Cerebellar nuclear complex (tissue), 1 donor: ENCODE measurements at places on chromosomes 2 and 18.

GRCh38 chr18:56823986-56824565 lies 172.9 kb downstream of the WDR7 start:
- no peak for DNase-seq

- no peak for DNase-seq
These were observed 2.8 kb downstream of the SERPINB12 start for GRCh38 chr18:63545000-63545399.

GRCh38 chr2:105220604-105221003 lies 20.9 kb upstream of the GPR45 start:
- no peak for DNase-seq

- DNase-seq, result peak; percentile 50
These were observed 100.7 kb upstream of the MCFD2 start for GRCh38 chr2:47016172-47016913.

DNA sequence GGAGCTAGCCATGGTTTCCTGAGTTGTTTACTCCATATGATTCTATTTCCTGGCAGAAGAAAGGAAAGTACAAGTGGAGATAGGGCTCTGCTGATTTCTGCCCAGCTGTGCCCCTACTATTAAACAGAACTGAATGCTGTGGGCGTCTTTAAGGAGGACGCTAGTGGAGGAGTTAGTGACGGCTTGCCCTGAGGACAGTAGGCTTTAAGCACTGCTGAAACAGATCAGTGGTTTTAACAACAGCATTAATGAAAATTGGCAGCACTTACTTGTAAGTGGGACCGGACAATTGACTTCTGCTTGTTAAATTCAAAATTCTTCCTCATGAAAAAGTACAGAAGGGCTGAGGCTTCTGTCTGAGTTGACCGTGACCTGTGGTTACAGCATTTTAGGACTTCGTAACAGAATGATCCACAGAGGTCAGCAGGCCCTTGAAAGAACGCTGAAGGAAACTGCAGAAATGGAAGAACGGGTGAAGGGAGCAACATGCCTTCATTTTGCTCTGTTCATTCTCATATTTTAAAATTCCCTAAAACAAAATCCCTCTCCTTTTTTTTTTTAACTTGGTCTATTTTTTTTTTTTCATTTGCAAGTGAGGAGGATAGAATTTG lies 80.6 kb upstream of the CCDC195 start:
- no peak for DNase-seq

DNA sequence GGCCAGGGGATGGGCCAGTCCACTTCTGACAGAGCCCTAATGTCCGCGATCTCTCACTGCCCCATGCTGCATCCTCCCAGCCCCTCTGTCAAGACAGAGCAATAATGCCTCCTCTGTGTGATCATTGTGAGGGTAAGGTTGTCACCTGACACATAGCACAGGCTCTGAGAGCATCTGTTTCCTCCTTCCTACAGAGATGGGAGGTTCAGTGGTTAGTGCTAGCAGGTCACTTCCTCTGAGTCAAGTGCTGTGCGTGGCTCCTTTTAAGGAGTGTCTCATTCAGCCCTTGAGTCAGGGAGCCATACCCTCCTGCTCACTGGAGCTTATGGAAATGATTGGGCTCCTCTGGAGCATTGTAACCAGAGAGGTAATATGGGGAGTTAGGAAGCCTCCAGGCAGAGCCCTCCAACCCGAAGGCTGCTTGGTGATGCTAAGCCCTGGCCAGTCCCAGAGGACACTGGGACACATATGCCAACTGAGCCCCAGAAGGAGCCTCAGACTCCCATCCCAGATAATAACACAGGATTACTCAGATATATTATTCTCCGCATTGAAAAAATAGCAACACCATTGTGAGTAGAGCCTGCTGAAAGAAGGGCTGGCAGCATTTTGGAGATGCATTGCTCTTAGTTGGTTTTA lies 189.0 kb downstream of the GALNT1 start:
- DNase-seq, result no peak

DNA sequence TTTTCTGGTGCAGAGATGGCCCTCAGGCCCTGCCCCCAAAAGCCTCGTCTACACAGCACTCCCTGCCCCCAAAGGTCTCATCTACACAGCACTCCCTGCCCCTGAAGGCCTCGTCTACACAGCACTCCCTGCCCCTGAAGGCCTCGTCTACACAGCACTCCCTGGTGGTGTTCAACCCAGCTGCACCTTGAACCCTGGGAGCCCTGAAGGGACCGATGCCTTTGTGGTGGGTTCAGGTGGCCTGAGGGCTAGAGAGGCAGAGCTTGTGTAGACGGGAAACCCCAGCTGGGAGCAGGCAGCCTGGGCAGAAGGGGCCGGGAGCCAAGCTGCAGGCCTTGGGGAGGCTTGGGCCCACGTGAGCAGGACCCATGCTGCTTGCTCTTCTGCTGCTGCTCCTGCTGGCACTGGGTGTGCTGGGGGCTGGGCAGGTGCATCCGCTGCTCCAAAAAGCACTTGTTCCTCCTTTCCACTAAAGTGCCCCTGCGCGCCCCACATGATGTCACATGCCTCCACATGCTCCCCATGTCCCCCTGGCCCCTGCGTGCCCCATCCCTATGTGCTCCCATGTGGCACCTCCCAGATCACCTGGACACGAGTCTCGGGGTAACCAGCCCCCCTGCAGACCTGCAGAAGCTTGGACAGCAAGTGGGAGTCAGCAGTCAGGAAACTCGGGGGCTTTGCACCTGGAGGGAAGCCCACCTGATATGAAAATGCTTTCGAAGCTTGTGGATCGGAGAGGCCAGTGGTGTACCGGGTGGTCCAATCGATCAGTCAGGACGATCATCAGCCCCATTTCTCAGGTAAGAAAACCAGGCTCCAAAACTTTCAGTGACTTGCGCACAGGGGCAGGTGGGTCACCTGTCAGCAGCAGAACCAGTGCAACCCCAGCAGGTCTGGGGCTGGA lies 94.9 kb upstream of the CTDP1 start:
- DNase-seq, result no peak

DNA sequence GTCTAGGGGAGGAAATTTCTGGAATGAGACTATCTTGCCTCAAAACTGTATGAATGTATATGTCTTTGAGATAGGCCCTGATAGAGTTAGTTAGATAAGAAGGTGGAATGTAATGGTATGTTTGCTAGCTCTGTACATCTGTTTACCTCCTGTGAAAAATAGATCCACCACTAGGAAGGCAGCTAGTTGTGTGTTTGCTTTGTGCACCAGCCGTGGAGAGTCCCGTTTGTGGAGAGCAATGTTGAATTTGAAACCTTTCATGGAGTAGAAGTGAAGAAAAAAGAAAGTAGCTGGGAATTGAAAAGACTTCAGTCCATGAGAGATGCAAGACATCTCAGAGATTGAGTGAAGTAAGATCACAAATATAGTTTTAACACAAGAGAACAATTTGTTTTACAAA lies 25.4 kb downstream of the ASXL3 start:
- no peak for DNase-seq

DNA sequence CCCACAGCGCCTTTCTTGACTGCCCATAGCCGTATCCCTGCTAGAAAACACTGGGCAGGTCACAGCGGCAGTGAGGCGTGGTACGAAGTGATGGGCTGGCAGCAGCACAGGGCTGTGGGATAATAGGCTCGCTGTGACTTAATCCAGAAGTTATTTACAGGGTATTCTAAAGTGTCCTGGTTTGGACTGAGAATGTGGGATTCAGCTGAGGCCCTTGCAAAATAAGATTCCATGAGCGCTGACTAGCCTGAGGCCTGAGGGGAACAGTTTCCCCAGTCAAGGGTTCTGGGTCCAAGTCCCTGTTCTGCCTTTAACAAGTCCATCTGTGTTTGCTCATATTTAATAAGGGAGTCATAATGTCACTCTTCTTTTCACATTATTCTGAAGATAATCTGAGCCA lies 34.6 kb downstream of the SETBP1 start:
- no peak for DNase-seq

DNA sequence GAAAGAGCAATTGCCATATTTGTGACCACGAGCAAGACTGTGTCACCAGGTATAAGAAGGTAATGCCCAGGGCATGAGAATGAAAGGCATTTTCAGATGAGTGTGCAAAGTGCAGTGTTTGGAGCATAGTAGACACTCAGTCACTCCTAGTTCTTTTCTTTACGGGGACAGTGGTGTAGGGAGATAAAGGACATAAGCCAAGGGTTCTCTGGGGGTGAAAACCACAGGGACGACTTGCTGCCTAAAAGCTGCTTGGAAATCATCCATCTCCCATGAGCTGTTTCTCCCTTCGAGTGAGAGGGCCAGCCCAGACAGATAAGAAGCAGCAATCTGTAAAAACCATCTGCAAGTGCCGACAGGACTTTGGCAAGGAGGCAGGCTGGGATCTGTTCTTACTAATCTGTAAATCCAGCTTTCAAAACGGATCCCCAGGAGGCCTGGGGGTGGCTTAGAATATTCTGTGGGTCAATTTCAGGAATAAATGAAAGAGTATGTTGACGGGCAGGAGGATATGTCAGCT lies 221.6 kb downstream of the LPIN1 start:
- no peak for DNase-seq

DNA sequence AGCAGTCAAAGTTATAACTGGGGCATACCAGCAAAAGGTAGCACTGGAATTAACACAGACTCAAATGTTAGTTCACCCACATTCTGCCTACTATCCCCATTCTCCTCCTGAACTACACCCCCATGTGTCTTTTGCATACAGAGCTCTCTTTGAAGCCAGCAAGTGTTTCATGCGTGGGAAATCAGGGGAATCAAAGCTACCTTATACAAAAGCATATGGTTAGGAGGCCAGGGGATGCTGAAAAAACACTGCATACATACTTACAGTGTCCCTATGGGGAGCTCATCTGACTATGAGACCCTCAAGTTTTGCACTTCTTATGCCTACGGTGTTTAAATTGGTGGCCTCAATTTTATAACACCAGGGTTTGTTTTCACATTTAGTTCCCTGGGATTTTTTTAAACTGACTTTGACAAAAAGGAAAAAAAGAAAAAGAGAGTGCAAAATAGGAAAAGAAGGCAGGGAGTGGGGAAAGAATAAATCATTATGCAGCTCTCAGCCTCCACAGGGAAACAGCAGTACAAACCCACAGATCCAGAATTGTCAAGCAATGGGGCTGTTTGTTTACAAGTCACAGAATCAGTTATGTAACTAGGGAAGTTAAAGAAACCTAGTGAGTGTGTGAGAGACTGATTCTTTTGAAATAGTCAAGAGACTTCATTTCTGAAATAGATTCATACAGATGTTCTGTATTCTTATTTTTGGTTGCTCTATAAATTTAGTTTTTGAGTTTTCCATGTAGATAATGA lies 20.1 kb upstream of the PPP3R1 start:
- DNase-seq, result no peak

GRCh38 chr18:47191961-47192360 lies 15.8 kb upstream of the IER3IP1 start:
- no peak for DNase-seq

GRCh38 chr2:9618410-9618809 lies 12.4 kb downstream of the YWHAQ start:
- no peak for DNase-seq

- DNase-seq, result no peak
These were observed 94.7 kb downstream of the EXOC6B start for GRCh38 chr2:72731116-72731515.

DNA sequence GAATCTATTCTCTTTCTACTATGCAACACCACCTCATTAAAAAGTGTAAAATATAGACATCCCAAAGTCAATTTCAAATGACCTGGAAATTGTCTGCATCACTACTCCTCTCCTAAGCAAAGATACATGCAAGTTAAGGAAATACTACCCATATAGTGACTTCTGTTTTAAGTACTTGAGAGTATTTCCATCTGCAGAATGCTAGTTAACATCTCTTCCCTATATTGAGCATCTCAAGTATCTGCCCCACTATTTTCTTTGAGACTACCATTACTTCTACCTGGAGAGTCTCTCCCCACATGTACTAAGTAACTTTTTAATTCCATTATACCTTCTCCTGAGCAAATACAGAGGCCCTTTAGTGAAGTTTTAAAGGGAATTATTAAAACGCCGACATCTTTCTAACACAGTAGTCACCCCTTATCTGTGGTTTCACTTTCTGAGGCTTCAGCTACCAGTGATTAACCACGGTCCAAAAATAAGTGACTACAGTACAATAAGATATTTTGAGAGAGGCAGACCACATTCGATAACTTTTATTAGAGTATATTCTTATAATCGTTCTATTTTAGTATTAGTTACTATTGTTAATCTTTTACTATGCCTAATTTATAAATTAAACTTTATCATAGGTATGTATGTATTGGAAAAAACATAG lies 21.8 kb downstream of the CWC22 start:
- DNase-seq, result no peak

DNA sequence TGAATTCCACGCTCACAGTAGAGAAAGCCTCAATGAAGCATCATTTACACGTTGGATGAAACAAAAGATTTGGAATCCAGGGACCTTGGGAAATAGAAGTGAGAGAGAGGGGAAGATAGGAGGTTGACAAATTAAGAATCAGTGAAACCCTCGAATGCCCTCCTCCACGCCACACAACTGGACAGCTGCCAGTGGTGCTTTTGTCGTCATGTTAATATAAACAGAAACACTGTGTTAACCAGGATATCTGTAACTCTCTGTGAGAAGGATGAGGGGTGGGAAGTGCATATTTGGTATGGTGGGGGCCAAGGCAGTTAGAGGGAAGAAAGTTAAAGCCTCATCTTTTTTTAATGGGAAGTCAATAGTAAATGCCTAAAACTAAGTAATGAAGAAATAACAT lies 108.7 kb downstream of the GFPT1 start:
- no peak for DNase-seq

GRCh38 chr2:128536925-128537620 lies 218.4 kb upstream of the HS6ST1 start:
- no peak for DNase-seq

- DNase-seq, result no peak
These were observed 377.1 kb upstream of the CNTNAP5 start for GRCh38 chr2:123648016-123648415.

GRCh38 chr2:133209325-133209724 lies 358.9 kb downstream of the NCKAP5 start:
- no peak for DNase-seq

- DNase-seq, result no peak
These were observed 222.5 kb upstream of the SESTD1 start for GRCh38 chr2:179487010-179487731.

GRCh38 chr2:178913049-178913441 lies 105.8 kb upstream of the TTN start:
- DNase-seq, result no peak

DNA sequence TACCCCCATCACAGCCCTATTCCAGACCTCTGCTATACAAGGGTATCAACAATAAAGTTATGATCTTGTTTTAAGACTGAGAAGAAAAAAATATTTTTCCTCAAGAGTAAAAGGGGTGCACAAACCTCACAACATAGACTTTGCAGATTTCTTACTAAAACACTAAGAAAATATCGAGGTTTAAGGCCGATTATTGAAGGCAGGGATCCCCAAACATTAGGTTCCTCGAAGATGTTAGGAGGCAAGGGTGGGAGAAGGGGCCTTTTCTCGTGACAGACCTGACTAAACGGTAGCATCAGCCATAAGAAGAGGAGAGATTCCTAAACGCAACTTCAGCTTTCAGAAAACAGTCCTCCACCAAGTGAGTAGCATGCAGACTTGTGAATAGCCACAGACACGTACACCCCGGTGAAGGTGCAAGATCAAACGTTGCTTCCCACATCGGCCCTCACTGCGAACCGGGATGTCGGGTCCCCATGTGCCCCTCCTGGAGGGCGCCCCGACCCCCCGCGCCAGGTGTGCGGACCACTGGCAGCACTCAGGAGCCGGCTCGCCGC lies 678 bp downstream of the PIAS2 start:
- DNase-seq, result no peak

- no peak for DNase-seq
These were observed 25.6 kb upstream of the SLC35F6 start for GRCh38 chr2:26738481-26738880.
